Caki2 (cell line): ENCODE measurements at places on chromosomes 2 and 18.

- DNase-seq = no peak
Measured at GRCh38 chr2:9756692-9757250, 86.5 kb upstream of the TAF1B start.

DNA sequence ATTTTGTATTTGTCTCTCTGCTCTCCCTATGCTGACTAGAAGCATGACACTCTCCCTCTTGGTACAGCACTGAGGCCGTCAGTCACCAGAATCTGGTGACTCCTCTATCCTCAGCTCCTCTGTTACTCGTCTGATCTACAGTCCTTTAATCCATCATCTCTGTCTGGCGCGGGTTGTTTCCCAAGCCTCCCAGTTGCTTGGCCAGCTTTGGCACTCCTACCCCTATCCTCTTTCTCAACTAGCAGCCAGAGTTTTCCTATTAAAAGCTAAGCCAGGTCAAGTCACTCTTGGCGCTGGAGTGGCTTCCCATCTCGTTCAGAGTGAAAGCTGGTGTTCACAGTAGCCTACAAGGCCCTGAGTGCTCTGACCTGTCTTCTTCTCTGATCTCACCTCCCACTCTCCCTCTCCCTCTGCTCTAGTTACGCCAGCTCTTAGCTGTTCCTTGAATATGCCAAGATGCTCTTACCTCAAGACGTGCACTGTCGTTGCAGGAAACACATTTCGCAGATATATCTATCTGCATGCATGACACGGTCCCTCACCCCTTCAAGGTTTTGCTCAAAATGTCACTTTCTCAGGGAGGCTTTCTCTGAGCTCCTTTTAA lies 41.8 kb upstream of the PSME4 start:
- DNase-seq = no peak

DNA sequence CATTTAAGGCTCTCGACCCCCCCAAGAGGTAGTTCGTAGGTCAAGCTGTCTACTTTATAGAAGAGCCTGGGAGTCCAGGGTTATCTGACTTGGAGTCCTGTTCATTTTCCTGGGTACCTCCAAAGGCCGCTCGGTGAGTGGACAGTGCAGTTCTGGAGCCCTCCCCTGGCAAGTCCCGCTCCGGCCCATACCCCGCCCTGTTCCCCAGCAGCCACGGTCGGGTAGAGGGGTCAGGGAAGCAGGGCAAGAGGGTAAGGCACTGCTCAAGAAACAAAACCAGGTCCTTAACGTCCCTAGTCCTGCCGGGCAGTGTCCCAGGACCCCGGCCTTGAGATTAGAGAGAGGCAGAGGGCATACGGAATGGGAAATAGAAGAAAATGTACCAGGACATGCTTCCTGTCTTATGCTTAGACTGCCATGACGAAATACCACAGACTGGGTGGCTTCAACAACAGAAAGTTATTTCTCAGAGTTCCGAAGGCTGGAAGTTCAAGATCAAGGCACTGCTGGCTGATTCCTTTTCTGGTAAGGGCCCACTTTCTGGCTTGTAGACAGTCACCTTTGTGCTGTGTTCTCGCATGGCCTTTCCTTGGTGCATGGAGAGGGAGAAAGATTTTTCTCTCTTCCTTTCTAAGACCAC lies 5.4 kb upstream of the HPCAL1 start:
- no peak for DNase-seq

DNA sequence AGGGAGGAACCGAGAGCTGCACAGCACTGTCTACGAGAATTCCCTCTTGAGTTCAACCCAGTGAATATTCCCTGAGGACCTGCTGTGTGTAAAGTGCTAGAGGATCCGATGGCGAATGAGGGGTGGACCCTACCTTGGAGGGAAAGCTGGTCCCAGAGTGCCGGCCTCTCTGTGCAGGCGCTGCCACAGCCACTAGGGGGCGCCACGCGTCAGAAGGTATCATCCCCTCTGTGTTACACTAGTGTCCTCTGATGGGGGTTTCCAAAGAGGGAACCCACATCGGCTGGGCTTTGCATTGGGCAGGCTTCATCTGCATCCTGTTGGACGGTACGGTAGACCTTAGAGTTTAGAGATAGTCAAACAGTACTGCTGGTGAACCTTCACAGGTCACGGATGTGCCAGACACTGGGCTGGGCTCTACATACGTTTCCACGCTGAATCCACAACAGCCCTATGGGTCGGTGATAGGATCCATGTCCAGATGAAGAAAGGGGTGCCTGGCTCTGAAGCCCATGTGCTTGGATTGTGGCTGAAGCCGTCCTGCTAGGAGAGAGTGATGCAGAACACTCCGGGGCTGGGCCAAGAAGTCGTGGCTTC lies 39.0 kb downstream of the COA5 start:
- DNase-seq = no peak

- no peak for DNase-seq
Measured at GRCh38 chr18:1658908-1659566, 754.4 kb downstream of the ADCYAP1 start.

DNA sequence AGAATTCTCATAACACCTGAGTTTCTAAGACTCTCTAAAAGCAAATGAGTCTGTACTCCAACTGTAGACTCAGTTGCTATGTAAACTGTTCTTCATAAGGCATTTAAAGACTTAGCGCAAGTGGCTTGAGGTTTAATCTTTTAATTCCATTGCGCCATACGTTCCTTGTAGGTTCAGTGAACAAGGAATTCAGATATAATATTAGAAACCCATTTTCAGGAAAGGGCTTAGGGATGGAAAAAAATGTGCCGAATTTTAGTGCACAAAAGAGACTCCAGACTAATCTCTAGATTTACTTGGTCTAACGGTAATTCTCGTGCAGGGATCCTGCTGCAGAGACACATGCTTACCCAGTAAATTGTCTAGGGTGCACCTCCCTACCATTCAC lies 268.9 kb upstream of the TANK start:
- no peak for DNase-seq

- DNase-seq = no peak
Measured at GRCh38 chr18:33466822-33467221, 26.3 kb upstream of the CCDC178 start.

GRCh38 chr2:11411768-11412448 lies 54.1 kb downstream of the E2F6 start:
- no peak for DNase-seq

DNA sequence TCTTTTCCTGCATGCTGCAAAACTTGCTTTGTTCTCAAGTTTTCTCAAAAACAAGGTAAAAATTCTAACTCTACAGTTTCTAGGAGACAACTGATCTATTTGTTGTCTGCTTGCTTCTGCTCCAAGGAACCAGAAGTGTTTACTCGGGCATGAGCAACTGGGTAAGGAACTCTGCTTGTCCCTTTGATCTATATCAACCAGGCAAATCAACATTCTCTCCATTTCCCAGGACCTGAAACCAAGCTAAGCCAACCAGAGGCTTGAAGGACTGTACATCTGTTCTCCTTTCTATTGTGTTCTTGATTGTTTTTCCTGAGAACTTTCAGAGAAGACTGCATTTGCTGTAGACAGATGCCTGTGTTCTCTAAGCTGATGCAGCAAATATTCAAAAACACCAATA lies 335.0 kb upstream of the KCNH7 start:
- no peak for DNase-seq

DNA sequence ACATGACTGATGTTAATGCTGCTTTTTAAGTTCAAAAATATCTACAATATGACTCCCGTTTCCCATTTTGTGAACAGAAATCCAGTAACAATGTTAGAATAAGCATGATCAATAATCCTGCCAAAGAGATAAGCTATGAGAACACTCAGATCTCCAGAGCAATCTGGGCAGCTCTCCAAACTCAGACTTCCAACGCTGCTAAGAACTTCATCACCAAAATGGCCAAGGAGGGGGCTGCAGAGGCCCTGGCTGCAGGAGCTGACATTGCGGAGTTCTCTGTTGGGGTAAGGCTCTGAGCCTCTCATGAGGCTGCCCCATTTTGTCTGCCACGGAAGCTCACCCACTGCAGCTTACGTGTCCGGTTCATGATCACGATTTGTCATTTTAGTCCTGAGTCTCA lies 68.4 kb downstream of the UGGT1 start:
- no peak for DNase-seq

GRCh38 chr2:32278478-32278853 lies 762 bp downstream of the YIPF4 start:
- peak; percentile 22 for DNase-seq

DNA sequence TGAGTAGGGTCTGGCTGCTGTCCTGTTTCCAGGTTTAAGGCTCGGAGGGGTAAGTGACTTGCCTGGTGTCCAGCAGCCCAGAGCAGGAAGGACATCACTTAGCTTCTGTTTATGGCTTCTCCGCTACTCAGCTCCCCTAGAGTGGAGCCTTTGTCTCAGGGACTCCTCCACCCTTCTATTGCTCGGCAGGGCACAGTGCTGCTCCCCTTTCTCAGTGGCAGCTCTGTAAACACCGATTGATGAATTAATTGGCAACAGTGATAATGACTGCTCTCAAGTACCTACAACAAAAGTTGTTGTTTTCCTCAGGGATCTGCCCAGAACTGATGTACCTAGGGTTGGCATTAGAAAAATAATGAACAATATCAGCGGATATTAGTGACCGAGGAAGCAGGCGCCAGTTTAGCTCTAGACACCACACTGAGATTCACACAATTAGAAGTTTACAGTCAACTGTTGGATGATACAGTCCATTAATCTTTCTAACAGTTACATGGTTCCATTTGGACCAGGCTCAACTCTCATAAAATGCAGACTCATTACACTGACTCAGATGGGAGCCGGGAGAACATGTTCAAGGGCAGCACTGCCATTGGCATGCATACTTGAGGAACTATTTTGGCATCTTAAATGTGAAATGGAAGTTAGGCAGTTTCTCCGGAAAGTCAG lies 265.7 kb downstream of the MTX2 start:
- DNase-seq = peak; percentile 44

GRCh38 chr2:86143307-86143706 lies 37.3 kb downstream of the PTCD3 start:
- DNase-seq = no peak

DNA sequence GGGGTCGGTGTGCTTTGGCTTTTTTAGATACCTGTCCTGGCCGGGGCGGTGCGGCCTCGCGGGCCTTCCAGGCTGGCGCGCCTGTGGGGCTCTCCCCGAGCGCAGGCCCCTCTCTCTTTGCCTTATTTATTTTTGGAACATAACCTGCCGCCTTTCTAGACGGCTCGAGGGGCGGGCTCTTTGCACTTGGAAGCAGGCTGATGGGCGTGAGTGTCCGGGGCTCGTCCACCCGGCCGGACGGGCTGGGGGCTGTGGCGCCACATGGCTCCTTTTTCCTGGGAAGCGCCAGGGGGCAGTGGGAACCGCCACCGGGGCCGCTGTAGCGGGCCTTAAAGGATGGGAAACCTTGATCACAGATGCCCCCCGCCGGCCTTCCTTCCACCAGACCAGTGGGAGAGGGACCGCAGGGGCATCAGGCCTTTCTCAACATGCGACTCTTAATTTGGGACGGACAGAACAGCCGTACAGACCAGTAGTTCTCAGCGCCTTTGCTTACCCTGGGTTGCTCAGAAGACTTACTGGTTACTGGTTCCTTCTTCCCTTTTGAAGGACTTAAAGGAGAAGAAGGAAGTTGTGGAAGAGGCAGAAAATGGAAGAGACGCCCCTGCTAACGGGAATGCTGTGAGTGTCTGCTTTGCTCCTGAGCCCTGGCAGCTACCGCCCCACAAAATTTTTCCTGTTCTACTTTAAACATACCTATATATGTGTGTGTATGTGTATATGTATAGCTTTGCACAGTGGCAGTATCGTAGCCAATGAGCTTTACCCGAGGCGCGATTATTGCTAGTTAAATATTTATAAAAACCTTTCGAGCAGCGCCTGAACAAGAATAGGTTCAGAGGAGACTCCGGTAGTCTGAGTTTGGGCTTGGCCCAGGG lies 2.7 kb downstream of the PTMA start:
- DNase-seq = peak; percentile 33

GRCh38 chr18:31750273-31750672 lies 10.4 kb downstream of the SLC25A52 start:
- DNase-seq = no peak

DNA sequence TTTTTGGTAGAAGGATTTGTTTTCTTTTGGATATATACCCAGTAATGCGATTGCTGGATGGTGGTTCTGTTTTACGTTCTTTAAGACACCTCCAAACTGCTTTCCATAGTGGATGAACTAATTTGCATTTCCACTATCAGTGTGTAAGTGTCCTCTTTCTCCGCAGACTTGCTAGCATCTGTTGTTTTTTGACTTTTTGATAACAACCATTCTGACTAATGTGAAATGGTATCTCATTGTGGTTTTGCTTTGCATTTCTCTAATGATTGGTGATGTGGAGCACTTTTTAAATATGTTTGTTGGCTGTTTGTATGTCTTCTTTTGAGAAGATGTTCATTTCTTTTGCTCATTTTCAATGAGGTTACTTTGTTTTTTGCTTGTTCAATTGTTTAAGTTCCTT lies 260.9 kb upstream of the CWC22 start:
- no peak for DNase-seq

DNA sequence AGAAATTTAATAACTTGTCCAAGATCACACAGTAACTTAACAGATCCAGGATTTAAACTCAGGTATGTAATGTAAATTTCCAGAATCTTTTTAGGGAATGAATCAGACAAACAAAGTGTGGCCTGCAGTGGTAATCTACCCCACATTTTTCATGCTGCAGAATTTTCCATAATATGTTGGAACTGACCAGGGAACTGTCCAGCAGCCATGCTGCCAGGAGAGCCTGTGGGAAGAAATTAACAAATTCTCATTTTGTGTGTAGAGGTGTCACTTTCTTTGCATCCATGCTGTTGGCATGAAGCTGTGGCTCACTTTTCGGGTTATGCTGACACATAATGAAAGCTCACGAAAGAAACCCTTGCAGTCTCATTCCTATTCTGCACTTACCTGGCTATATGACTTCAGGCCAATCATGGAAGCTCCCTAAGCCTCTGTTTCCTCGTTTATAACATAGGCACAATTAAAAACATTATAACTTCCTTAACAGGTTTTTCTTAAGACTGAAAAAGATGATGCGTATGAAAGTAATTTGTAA lies 54.7 kb downstream of the CDKL4 start:
- no peak for DNase-seq

DNA sequence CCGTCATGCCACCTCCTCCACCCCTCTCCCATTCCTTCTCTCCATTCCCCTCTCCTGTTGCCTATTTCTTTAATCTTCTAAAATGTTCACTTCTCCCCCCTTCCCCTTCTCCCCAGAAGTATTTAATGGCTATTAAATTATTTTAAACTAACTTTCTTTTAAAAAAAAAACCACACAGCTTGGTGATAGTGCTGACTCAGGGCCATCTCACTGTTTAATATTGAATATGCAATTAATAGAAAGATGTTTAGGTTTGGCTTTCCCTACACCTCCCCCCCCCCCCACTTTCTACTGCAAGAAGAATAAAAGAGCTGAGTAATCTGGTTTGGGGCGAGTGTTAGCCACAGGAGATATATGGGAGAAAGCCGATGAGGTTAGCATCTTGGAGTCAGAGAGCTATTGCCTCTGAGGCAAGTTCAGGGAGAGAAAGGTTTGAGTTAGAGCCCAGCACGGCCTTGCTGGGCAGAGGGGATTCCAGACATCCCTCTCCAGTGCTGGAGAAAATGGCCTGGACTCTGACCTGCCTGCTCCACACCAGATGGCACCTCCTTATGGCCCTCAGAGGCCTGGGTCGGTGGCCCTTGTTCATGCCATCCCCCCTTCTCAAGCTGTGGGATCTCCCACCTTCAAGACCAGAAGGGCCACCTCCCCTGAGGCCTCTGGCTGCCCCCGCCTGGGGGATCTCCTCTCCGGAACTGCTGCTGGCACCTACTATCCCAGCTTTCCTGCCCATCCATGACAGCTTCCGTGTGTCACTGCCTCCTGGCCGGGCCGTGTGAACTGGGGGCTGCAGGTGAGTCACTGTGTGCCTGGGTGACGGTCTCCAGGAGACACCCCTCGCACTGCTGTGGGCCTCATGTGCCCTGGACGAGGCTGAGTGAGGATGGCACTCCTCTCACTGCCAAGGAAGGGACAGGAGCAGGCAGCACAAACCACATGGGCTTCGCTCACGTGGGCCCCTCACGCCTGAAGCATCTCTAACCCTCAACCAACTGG lies 246.9 kb downstream of the CELF4 start:
- DNase-seq = no peak
